ENCODE measurements at places on chromosomes 11 and 22.

GRCh38 chr11:3190600-3190999 lies 25.5 kb upstream of the OSBPL5 start:
- DNase-seq: no peak

GRCh38 chr11:70108250-70108649 lies 30.1 kb downstream of the ANO1 start:
- DNase-seq: no peak

GRCh38 chr11:17930544-17931125 lies 82.2 kb downstream of the SERGEF start:
- no peak for DNase-seq

GRCh38 chr11:114586797-114587196 lies 8.8 kb downstream of the NXPE4 start:
- DNase-seq: no peak

DNA sequence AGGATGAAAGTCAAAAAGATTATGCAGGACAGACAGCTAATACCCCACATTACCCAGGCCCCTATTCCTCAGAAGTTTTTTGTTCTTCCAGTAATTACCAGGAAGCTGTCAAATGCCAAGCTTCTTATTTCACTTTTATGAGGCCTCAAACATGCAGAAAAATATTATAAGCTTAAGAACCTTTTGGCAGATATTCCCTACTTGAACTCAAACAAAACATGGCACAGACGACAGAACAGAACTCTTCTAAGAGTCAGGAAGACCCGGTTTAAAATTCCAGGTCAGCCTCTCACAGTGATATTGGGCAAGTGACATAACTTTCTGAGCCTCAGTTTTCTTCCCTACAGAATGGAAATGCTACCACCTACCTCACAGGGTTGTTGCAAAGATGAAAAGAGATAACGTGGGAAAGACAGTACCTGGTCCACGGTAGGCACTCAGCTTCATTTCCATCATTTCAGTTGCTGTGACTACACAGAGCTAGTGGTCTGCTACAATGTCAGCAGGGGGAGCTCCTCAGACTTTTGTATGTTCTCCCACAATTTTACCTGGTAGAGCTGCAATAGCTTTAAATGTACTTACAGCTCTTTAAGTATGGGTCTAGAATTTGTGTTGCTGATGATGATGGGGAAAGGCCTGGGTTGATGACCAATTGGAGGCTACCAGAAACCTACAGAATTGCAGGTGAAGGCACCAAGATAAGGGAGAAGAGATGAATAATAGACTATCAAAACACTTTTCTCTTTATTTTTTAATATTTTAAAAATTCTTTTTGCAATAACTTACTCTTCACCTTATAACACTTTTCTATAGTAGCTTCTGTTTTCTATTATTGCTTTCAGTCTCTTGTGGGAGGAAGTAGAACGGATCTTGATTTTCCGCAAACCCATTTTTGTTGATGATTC lies 98.3 kb upstream of the CHRM4 start:
- DNase-seq: no peak

DNA sequence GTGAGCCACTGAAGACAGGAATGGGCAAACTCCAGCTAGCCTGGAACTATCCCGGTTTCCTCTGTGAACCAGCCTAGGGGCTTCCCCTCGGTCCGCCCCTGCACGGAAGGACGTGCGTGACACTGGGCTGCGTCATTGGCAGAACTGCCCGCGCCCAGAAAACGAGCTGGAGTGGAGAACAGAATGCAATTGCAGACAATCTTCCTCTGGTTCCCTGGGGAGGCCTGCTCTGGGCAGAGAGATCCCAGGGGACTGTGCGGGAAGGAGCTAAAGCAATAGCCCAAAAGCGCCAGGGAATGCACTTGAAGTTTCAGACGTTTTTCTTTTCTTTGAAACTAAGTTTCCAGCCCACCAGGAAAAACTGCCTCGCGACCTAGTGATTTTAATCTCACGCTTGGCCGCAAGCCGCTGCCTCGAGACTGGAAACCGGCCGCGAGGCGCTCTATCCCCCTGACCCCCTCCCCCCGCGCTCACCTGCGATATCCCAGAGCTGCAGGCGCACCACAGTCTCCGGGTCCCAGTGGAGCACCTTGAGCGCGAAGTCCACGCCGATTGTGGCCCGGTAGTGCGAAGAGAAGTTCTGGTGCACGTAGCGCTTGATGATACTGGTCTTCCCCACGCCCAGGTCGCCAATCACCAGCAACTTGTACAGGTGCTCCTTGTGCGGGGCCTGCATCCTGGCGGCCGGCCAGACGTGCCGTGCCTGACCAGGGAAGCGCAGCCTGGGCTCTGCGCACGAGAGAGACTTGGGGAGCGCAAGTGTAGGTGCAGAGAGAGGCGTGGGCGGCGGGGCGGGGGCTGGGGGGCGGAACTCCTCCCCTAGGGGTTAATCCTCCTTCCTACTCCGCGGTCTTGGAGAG lies at the start of gene RAB38:
RAB38 (minus strand) TSS at position 735 of the 860 bp plus-strand sequence; CDS start at position 676, 59 bp downstream.
- no peak for DNase-seq

DNA sequence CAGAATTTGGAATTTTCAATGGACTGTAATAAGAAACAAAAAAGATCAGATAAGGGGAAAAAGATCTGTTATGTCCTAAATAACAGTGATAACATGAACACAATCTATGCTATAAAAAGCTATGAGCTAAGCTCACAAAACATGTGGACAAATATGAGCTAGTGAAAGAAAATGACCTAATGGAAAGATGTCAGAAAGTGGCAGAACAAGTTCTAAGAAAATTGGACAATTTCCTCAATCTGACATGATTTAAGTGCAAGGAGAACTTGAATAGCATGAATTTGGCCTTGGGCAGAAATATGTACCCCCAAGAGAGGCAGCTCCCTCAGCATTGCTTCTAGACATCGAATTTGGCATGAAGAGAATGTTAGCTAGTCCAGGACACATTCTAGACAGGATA lies 212.0 kb upstream of the PGR start:
- DNase-seq: no peak

GRCh38 chr11:111693224-111693937 lies 72.8 kb downstream of the PPP2R1B start:
- no peak for DNase-seq

- no peak for DNase-seq
These were observed 4.9 kb downstream of the HIPK3 start for GRCh38 chr11:33262011-33262645.

GRCh38 chr11:92329646-92330045 lies 105.0 kb downstream of the FAT3 start:
- DNase-seq: no peak

DNA sequence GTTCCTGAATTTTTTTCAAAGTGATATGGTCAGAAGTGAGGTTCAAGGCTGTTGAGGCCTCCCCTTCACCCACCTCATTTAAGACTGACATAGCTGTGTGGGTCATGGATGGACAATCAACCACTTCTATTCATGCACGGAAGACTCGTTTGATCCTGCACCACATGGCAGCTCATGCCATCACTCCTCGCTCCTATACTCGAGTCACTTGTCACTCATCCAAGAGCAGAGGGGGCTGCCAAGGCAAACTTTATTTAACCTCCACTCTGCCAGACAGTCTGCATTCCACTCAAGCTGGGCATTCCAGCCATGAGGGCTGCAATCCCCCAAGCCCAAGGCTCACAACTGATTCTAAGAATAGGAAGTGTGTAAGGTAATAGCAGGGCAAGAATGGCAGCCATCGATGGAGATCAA lies 34.1 kb downstream of the SNX19 start:
- DNase-seq: no peak

- no peak for DNase-seq
These were observed 1367.5 kb downstream of the BRD1 start for GRCh38 chr22:48459859-48460823.

DNA sequence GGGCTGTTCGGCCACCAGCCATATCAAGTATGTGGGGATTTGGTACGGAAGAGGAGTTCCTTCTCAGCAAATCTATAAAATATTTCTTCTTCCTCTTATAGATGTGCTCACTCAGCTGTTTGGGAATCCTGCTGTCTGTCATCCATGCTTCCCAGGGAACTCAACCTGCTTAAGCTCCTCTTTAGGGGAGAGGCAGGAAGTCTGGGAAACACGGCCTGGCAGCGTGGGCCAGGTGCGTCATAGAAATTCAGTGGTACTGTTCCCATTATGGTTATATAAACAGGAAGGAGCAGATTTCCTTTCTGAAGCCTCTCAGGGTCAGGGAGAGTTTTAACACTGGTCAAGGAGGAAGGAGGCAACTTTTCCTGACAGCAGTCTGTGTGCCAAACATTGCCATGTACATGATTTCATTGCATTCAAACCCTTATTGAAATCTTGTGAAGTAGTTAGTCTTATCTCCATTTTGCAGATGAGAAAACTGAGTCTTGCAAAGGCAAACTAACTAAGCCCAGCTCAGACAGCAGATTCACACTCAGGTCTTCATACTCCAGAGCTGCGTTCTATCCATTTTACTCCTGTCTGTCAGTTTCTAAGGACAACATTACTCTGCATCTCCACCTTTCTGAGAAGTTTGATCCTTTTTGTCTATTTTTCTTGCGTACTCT lies 35.4 kb upstream of the AMOTL1 start:
- no peak for DNase-seq

DNA sequence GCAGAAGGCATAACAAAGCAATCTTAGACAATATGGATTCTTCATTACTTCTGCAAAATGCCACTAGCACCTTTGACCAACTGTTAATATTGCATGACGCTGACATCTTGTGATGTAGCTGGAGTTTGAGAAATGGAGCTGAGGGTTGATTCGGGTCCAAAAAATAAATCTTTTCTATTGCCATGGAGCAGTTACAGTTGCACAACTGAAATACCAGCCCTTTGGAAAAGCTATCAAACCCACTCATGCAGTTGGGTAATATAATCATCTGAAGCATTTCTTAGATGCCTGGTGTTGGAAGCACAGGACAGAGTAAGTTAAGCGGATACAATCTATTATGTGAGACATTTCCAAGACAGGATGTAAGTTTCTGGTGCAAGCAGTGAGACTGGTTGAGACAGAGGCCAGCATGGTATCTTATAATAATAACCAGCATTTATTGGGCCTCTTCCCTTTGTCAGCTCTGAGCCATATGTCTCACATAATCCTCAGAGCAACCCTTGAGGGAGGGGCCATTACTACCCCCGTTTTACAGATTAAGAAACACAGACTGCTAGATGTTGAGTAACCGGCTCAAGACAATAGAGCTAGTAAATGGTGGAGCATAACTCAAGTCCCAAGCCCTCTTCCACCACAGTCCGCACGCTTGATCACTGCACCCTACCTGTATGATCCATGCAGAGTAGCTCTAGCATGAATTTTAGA lies 74.9 kb upstream of the CAPRIN1 start:
- DNase-seq: no peak

DNA sequence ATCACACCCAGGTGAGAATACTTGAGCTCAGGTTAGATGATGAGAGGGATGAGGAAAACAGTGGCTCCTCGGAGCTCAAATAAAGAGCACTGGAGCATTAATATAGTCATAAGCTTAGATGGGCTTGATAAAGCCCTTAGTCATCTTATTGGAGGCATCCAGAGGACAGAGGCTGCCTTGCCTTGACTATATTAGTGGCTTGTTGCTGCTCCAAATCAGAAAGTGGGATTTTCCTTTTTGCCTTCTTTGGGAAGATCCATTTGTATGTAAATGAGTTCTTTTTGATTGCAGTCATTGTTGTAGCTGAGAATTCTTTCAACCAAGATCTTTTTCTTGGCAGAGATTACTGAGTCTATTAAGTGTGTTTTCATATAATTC lies 18.9 kb downstream of the ADM start:
- DNase-seq: no peak

DNA sequence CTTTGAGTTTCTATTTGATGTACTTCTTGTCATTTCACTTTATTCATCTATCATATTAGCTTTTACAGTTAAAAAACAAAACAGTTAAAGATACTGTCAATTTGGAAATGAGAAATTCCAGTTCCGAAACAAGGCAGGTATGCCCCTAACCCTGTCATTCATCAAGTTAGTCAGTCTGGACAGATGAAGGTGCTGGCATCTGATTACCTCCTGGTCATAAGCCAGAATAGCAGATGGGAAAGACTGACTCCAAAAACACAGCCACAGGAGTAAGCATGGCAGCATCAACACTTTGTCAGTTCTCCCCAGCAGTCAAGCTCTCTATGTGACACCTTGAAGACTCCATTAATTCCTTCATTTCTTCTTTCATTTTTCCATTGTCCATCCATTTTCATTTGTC lies 4.3 kb downstream of the LRRC51 start:
- no peak for DNase-seq

DNA sequence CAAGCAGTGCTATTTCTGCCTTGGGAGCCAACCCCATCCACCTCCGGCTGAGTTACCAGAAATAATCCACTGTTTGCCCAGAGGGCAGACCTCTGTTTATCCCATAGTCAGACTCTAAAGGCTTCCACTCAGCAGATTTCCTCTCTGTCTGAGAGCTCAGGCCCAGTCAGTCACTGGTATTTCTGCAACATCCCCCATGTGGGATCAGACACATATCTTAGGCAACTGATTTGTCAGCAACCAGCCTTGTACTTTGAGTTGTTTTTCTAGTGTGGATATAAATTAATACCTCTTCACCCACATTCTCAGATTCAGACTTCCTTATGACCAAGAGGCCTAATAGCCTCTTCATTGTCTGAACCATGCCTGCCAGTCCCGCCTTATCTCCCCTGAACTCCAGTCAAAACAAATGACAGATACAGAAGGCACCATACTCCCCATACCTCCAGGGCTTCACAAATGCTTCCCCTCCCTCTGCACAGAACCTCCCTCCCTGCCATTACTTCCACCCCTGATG lies 193.6 kb downstream of the FAM76B start:
- no peak for DNase-seq

- DNase-seq: no peak
These were observed 57.7 kb downstream of the CABIN1 start for GRCh38 chr22:24068717-24069297.

DNA sequence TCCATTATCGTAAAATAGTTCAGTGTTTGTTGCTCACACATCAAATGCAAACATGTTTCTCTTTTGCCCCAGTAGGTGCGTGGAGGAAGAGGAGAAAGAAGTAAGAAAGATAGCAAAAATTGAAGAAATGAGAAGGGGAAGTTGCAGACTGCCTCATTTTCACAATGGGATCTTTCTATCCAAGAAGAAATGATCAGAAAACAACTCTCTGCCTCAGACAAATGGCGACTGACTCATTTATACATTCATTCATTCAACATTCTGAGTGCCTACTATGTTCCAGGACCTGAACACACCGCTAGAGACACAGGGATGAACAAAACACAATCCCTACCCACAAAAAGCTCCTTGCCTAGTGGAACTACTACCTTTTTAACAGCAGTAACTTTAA lies 367 bp downstream of the HPS5 start:
- no peak for DNase-seq

- DNase-seq: no peak
These were observed 6.0 kb downstream of the SYN3 start for GRCh38 chr22:33051960-33052839.

DNA sequence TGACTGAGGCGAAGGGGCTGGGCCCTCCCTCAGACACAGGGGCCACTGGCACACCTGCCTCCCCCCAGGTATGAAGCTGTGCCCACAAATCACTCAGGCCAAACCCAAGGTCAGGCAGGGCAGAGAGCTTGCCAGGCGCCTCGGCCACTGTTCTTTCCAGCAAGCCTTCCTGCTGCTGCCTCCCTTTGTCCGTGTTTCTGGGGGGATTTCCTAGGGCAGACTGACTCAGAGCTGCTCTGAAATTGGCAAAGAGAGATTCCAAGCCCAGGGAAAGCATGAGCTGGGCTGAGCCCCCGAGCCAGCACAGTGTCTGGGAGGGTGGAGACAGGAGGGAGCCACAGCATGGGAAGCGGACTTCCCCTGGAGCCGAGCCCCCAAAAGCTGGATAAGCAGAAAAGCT lies 33.2 kb downstream of the PPP2R1B start:
- no peak for DNase-seq

All from GM18507 (cell line).